ENCODE measurements at places on chromosomes 4 and X.
A peak's percentile ranks its signal among the peaks of the same experiment; 100 is the strongest.

DNA sequence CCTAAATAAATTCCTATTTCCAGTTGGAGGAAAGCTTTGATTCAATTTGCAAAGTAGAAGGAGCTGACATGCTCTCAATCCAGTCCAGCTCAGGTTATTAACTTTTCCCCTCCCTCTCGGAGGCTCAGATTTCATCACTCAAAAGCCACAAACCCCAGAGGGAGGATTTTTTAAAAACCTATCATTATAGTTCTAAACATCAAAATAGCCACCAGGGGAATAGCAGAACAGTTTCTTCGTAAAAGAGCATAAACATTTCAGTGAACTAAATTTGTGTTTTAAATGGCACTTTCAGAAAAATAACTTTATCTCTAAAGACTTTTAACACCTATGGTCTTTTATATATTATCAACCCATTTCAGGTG lies 8.8 kb downstream of the GPRIN3 start:
- no peak for DNase-seq

- peak; percentile 13 for DNase-seq
Measured at GRCh38 chrX:13646154-13646549, 6.8 kb upstream of the TCEANC start.

DNA sequence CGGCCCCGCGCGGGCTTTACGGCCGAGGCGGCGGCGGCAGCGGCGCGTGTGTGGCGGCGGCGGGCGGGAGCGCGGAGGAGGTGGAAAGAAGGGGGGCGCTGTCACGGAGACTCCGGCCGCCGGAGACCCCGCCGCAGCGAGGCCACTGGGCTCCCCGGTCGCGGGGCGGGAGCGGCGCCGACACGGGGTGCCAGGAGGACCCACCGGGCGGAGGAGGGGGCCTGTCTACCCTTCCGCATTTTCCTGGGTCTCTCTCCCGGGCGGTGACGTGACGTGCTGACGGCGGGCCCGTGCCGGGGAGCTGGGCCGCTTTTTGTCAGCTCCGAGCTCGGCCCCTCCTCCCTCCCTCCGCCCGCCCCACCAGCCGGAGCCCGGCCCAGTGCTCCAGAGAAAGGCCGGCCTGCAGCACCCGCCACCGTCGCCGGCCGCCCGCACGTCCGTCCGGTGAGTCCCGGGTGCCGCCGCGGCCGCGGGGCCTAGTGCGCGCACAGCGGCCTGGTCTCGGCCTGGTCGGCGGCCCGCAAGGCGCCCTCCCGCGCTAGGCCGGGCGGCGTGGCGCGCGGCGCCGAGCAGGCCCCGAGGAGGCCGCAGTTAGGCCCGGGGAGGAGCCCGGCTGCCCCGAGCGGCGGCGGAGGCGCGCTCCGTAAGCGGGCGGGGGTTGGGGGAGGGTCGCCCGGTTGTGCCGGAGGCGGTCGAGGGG lies at the start of gene ZFX:
Gene ZFX (plus strand): TSS at position 379 of the 700 bp plus-strand sequence. CDS start 23,014 bp downstream, outside the sequence.
- DNase-seq, result peak; percentile 62

- no peak for DNase-seq
Measured at GRCh38 chr4:139603576-139604410, 47.8 kb upstream of the SETD7 start.

GRCh38 chr4:144300616-144301015 lies 160.1 kb upstream of the GYPA start:
- no peak for DNase-seq

DNA sequence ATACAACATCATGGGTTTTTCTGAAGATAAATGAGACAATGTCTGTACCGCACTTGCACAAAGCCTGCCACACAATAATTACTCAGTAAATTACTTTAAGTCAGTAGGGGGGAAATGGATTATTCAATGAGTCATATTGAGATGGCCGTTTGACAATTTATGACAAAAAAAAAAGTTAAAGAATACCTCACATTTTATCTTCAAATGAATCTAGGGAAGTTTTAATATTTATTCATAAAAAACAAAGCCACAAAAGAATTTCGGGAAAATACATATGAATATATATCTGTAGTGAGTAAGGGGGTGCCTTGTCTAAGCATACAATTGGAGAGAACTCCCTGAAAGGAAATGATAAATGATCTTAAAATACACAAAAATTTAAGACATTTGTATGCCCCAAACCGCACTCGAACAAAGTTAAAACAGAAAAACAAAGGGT lies 197.0 kb upstream of the SLC7A11 start:
- DNase-seq, result no peak

GRCh38 chr4:93983140-93983539 lies 154.6 kb downstream of the ATOH1 start:
- no peak for DNase-seq

- no peak for DNase-seq
Measured at GRCh38 chrX:132463411-132463810, 25.4 kb downstream of the MBNL3 start.

- DNase-seq, result no peak
Measured at GRCh38 chrX:30283456-30284200, 25.6 kb downstream of the NR0B1 start.

DNA sequence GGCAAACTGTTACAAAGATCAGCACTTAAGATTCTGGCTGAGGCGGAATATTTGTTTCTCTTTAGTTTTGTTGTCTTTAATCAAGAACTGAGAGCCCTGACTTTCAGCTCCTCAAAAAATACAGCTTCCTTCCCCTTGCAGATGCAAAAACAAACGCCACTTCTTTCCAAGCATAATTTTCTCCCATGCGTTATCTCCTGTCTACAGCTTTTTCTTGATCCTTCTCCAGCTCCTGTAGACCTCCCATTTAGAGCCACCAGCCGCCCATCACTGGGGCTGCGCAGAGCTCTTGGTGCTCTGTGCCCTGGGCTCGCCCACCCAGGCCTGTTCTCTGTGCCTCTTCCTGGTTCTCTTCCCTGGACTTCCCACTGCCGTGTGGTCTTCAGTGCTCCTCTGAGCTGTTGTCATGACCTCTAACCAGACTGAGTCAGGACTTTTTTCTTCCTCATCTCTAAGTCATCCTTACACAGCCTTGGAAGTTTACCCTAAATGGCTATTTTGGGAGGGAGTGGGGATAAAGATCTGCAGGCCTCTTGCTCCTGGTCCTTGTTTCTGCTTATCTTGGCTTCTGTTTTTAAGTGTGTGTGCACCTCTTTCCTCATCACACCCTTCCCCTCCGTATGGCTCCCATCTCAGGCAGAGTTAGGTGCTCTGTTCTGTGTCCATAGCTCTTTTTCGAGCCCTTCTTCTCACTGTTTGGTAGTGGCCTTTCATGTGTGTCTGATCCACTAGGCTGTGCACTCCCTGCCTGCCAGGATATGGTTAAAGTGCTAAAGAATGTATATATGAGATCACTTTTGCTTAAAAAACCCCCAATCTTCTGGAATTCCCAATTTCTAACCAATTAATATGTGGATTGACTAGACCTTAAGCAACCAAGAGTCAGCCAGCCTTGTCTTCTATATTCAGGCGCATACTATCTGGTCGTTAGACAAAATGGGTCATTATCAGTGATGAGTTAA lies 122.5 kb downstream of the PTTG2 start:
- DNase-seq, result no peak

Data from stimulated activated CD4-positive, alpha-beta T cell treated with anti-CD3 and anti-CD28 coated beads, Interleukin-4, amount 100 ng/mL, for 4 hours (primary cell).